ENCODE measurements at places on chromosomes 7 and 10.

DNA sequence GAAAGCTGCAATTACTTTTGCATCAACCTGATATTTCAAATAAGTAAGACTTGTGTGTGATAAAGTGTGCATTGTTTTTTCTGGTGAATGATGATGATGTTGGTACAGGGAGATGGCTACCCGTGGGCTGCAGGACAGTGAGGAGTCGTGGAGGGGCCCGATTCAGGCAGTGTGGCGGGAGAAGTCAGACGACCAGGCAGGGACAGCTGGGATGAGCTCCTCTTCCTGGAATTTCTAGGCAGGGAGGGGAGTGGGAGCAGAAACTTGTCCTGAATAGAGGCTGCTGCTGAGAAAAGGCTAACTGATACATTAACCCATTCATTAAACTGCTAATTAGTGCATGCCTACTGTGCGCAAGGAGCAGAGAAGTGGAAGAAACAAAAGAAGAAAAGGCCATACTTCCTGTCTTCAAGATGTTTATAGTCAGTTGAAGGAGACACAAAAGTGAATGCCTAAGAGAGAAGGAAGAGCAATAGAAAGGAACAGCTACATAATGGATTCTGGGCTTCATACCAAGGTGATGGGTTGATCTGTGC is 9.3 kb upstream of the GATAD1 start:
- no peak for DNase-seq

- no peak for DNase-seq
Observed at GRCh38 chr7:119562839-119563238, 710.1 kb upstream of the KCND2 start.

DNA sequence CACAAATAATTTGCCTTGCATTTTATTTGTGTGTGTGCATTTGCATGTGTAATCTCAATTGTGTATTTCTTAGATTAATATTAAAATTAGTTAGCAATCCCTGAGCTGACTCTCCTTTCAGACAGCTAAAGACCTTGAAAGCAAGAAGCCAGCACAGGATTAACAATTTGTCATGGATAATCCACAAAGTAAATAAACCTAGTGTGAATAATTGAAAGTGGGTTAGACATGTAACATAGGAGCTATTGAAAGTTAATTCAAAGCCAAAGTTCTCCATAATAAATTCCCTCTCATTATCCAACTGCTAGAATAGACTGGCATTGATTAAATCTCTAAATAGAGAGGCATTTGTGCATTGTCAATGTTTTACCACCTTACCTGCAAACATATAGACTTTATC is 326.1 kb downstream of the PLXDC2 start:
- no peak for DNase-seq

- no peak for DNase-seq
Observed at GRCh38 chr7:139330333-139331030, 10.7 kb upstream of the FMC1 start.

GRCh38 chr7:39516498-39516897 is 49.7 kb upstream of the YAE1 start:
- no peak for DNase-seq

All from activated CD4-positive, alpha-beta T cell treated with anti-CD3 and anti-CD28 coated beads for 4 hours (primary cell).